ENCODE measurements at places on chromosomes 16 and 17.

GRCh38 chr17:28484296-28484695, 10.9 kb downstream of the SLC13A2 start:
- DNase-seq: no peak

GRCh38 chr17:17205368-17206123, 587 bp downstream of the PLD6 start:
- DNase-seq: peak; percentile 47

DNA sequence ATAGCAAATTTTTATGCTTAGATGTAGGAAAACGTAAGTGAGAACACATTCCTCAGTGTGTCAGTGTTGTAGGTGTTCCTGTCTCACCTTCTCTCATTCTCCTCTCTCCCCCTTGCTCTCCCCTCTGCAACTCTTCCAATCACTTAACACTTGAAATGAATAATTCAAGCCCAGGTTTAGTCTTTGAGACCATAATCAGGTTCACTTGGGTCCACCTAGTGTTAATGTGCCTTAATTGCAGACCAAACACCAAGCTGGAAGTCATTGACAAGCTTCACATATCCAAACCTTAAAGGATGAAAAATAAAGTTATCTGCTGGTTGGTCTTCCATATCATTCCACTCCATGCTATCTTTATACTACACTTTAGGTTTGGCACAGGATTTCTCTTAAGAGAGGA, 37.0 kb downstream of the STXBP4 start:
- no peak for DNase-seq

DNA sequence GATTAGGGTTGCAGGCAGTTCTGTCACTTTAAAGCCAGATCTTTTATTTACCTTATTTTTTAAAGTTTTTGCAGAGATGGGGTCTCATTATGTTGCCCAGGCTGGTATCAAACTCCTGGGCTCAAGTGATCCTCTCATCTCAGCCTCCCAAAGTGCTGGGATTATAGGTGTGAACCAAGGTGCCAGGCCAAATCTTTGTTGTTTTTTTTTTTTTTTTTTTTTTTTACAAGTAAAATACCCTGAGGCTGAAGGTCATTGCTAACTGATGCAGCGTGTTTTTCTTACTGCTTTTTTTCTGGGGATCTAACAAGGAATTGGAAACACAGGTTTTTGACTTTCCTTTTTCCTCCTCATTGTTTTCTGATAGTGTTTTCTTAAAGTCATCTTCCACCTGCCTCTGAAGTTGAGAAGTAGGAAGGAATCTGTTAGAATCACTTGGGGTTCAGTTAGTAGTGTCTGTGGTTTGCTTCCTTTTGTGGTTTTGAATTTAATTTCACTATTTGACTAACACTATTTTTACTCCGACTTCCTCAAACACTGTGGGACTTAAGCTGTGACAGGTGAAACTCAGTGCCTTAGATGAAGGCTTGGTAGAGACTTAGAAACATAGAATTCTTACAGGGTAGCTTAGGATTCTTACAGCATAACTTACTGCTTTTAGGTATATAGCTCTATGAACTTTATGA, 22.2 kb downstream of the CLTC start:
- no peak for DNase-seq

GRCh38 chr16:626787-627453, 3.9 kb upstream of the WFIKKN1 start:
- DNase-seq: peak; percentile 96

GRCh38 chr17:76541739-76542454, 2.1 kb downstream of the PRCD start:
- no peak for DNase-seq

DNA sequence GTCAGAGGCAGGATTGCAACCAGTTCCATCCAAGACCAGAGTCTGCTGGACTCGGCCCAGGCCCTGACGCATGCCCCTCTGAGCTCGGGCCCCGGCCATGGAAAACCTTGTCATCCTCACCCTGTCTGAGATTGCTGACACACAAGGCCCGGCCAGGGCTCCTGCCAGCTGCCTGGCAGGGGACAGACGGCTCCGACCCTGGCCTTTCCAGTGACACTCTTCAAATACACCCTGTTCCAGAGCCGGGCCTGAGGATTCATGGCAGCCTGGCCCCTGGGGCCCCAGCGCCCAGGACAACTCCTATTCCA, 3.2 kb upstream of the PABPN1L start:
- DNase-seq: no peak

GRCh38 chr17:32256012-32256700, 9.5 kb upstream of the RHBDL3 start:
- no peak for DNase-seq

DNA sequence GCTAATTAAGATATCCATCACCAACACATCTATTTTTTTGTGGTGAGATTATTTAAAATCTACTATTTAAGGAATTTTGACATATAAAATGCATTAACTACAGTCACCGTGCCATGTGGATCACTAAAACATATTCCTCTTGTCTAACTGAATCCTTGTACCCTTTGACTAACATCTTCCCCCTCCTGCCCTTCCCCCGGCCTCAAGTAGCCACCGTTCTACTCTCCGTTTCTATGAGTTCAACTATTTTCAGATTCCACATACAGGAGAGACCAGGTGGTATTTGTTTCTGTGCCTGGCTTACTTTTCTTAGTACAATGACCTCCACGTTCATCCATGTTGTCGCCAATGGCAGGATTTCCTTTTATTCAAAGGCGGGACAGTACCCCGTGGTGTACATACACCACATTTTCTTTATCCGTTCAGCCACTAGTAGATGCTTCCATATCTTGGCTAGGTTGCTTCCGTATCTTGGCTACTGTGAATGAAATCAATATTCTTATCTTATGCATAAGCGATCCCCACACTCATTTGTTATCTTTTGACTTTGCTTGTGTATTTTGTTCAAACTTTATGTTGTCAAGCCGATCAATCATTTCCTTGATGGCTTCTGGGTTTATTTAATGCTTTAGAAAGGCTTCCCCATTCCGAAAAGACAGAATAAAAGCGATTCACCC, 134.7 kb downstream of the KCNJ12 start:
- DNase-seq: no peak

DNA sequence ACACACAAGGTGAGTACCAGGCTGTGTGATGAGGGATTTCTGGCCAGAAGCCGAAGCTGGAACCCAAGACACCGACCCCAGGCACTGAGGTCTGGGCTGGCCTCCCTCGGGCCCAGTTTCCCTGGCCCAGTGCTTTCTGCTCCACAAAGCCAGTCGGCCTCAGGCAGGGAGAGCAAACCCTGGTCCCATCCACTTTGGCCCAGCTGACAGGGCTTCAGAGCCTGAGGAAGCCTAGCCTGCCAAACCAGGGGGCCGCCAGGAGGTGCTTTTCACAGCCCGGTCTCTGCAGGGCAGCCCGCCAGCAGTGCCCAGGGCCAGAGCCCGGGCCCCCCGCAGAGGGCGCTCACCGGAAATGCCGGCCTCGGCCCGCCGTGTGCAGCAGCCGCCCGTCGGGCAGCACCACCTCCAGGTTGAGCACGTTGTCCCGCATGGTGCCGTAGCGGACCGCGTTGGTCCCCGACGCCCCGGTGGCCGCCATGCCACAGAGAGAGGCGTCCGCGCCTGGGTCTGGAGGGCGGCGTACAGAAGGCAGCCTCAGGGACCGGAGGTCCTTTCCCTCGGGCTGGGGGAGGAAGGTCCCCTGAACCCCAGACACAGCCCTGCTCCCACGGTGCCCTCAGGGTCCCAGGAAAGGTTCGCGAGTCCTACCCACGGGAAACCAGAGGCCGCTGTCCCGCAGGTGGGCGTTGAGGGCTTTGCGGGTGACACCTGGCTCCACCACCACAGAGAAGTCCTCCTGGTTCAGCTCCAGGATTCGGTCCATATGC, 2.2 kb downstream of the LDHD start:
- DNase-seq: no peak

- DNase-seq: no peak
Measured at GRCh38 chr17:37182786-37183465, 192.9 kb upstream of the C17orf78 start.

DNA sequence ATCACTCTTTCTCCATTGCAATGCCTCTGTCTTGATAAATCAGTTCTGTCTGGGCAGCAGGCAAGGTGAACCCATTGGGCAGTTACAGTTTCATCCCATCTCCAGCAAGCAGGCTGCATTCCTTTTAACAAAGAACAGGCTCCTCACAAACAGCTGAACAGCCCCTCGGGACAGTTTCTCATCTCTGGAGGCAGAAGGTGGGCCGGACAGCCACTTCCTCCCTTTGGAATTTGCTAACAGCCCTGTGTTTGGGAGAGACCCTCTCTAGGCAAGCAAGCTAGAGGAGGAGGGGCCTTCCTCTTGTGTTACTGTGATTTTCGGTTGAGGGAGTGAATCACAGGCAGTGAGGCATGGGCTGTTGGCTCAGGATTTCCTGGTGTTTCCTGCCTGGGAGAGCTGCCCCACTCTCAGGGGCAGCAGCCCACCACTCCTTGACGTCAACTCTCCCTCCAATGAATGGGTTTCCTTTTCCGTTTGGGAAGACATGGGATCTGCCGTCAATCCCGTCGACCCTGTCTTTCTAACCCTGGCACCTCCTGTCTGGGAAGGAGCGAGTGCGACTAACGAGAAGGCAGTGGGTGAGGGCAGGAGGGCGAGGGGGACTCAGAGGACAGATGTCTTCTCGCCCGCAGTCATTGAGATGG, 3.7 kb upstream of the PGS1 start:
- peak; percentile 54 for DNase-seq

GRCh38 chr17:80393241-80393890, 21.6 kb upstream of the ENDOV start:
- no peak for DNase-seq

DNA sequence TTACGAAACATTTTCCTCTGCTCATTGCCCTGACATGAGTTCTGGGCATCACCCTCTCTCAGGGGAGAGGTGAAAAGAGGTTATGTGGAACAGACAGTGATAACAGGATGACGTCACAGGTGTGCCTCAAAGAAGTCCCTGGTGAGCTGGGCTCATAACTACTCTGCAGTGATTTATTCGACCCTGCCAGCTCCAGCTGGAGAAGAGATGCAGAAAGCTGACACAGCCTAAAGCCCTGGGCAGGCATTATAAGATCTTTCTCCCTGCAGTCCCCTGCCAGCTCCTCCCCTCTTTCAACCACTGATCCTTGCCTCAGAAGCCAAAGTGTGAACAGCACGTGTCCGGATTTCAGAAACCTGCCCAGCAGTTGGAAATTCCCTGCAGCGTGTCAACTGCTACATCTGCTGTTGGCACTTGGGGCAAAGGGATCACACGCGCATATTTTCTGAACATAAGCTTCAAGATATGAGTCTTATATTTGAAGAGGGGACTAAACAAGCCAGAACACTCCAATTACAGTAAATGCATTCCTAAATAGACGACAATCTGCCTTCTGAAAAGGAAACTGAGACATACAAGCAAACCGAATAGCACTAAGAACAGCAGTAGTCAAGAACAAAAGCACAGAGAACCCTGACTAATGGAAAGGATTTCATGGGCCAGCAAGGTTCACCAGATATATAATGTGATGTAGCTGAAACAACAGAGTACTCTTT, 80.5 kb downstream of the SMG6 start:
- peak; percentile 63 for DNase-seq

DNA sequence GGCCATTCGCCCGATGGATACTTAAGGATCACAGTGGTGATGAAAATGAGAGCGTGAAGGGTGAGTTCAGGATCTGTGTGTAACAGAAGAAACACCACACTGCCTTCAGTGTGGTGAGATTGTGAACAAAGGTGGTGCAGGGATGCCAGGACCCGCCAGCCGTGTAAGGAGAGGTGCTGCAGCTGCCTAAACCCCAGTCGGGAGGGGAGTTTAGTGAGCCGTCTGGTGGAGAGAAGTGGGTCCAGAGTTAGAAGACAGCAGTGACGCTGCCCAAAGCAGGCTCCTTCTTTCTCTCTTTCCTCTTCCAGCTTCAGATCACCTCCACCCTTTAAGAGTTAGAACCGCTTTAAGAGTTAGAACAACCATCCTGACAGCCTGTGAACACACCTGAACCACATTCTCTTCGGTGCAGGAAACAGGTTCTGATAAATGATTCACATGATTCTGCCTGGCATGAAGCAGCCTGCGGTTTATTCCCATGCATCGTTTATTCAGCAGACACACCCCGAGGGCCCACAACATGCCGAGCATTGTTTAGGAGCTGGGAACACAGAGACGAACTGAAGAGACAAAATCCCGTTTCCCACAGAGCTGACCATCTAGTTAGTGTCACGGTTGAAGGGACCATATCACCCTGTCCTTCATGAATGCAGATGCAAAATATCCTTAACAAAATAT, 84.0 kb upstream of the DNAH17 start:
- DNase-seq: no peak

- peak; percentile 98 for DNase-seq
Measured at GRCh38 chr17:41786227-41787020, at the start of gene JUP. Gene JUP, minus strand, starts transcription at chr17:41786711. Its CDS starts 14,857 bp downstream, at chr17:41771854.

- DNase-seq: no peak
Measured at GRCh38 chr16:177394-177822, 928 bp downstream of the HBA1 start.

DNA sequence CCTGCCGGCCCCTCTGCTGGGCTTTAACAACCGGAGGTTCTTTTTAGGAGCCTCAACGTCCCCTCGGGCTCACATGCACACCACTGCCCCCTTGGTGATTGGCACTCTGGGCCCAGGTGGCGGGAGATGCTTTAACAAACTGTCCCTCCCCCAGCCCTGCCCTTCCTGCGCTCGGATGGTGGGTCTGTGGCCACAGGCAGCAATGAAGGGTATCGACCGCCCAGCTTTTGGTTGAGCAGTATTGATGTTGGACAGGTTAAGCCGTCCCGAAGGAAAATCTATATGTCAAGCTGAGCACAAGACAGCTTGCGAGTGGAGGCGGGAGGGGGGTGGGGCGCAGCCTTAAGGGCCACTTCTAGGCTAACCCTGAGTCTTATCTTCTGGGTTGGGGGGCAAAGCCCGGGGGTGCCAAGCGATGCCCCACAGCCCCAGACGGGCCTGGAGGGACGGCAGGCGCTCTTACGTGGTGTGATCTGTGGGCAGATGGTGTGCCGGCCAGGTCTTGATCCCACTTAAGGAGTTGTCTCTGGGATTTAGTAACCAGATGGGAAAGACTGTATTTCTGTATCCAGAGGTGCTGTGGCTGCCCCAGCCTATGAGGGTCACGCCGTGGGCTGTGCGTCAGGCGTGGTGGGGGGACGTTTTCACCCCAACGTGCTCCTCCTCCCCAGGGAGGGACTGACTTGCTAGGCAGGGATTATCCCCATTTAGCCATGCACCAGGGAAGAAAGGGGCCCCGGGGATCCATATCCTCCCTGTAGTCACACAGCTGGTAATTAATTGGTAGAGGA, 6.2 kb downstream of the GSE1 start:
- DNase-seq: no peak

- DNase-seq: peak; percentile 20
Measured at GRCh38 chr16:64830653-64831052, 291.2 kb downstream of the CDH11 start.

DNA sequence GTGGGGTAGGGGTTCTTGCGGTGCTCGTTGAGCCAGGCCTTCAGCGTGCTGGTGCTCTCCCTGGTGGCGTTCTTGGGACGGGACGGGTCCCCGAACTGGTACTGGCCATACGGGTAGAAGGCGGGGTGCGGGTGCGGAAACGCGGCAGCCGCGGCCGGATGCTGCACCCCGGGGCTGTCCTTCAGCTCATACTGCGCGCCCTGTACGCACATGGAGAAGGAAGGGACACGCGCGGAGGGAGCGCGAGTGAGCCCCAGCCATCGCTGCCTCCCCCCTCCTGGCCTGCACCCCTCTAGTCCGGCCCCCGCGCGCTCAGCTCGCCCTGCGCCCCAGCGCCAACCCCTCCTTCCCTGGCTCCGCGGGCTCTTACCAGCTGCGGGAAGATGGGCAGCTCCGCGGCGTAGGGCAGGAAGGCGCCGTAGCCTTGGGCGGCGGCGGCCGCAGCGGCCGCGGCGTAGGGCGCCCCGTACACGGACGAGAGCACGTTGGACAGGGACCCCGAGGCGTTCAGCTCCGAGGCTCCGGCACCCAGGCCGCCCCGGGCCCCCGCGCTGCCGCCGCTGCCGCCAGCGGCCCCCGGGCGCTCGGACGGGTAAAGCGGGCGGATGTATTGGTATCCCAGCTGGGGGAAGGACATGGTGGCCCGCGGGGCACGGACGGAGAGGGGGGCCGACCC, 1.0 kb downstream of the IRX3 start:
- peak; percentile 62 for DNase-seq

All from HFFc6 (cell line).